ENCODE measurements at places on chromosomes 5 and 9.

- no peaks in the 10 kb centered on the region for H3K27me3 ChIP-seq
- H3K36me3 ChIP-seq, result no peaks in the 10 kb centered on the region
- no peaks in the 10 kb centered on the region for H3K4me1 ChIP-seq
- no peak for DNase-seq
- no peak overlapping the region for H3K27ac ChIP-seq
Observed at GRCh38 chr5:145101246-145101645, 733.9 kb downstream of the PRELID2 start.

GRCh38 chr9:3035579-3036332 is 191.9 kb upstream of the PUM3 start:
- H3K36me3 ChIP-seq, result no peaks in the 10 kb centered on the region
- no peaks in the 10 kb centered on the region for H3K27me3 ChIP-seq
- H3K4me1 ChIP-seq, result no peaks in the 10 kb centered on the region
- H3K27ac ChIP-seq, result no peak overlapping the region

GRCh38 chr9:127970401-127971313 is 10.1 kb downstream of the EEIG1 start:
- peak; percentile 66 for DNase-seq
- H3K4me1 ChIP-seq, result peaks cover 100% of the 10 kb centered on the region
- peak overlapping the region; percentile 90 for H3K4me3 ChIP-seq
- H3K27me3 ChIP-seq, result no peaks in the 10 kb centered on the region
- H3K27ac ChIP-seq, result peak overlapping the region; percentile 79

GRCh38 chr9:26904070-26904469 is 11.5 kb upstream of the CAAP1 start:
- no peaks in the 10 kb centered on the region for H3K4me1 ChIP-seq
- DNase-seq, result no peak
- no peak overlapping the region for H3K27ac ChIP-seq

- H3K4me1 ChIP-seq, result peaks cover 7% of the 10 kb centered on the region
- no peak overlapping the region for H3K4me3 ChIP-seq
- H3K27me3 ChIP-seq, result no peaks in the 10 kb centered on the region
- H3K36me3 ChIP-seq, result no peaks in the 10 kb centered on the region
- no peak for DNase-seq
Observed at GRCh38 chr5:68411161-68411560, 195.6 kb downstream of the PIK3R1 start.

- no peak overlapping the region for H3K4me3 ChIP-seq
- H3K27me3 ChIP-seq, result no peaks in the 10 kb centered on the region
- no peak for DNase-seq
- peak overlapping the region; percentile 1 for H3K27ac ChIP-seq
Observed at GRCh38 chr9:129983891-129984290, 59.1 kb downstream of the FNBP1 start.

- no peak overlapping the region for H3K4me3 ChIP-seq
- H3K27me3 ChIP-seq, result no peaks in the 10 kb centered on the region
- no peaks in the 10 kb centered on the region for H3K36me3 ChIP-seq
- H3K27ac ChIP-seq, result no peak overlapping the region
- no peaks in the 10 kb centered on the region for H3K4me1 ChIP-seq
- DNase-seq, result no peak
Observed at GRCh38 chr5:37575541-37576489, 196.7 kb downstream of the WDR70 start.

GRCh38 chr5:90689064-90689463 is 130.5 kb downstream of the ADGRV1 start:
- H3K27me3 ChIP-seq, result no peaks in the 10 kb centered on the region
- H3K27ac ChIP-seq, result no peak overlapping the region
- H3K36me3 ChIP-seq, result no peaks in the 10 kb centered on the region
- H3K4me3 ChIP-seq, result no peak overlapping the region
- no peak for DNase-seq
- no peaks in the 10 kb centered on the region for H3K4me1 ChIP-seq

GRCh38 chr5:131647048-131647769 is 12.2 kb upstream of the RAPGEF6 start:
- no peaks in the 10 kb centered on the region for H3K4me1 ChIP-seq
- H3K27me3 ChIP-seq, result no peaks in the 10 kb centered on the region
- H3K4me3 ChIP-seq, result no peak overlapping the region
- DNase-seq, result no peak
- no peak overlapping the region for H3K27ac ChIP-seq
- peaks cover 31% of the 10 kb centered on the region for H3K36me3 ChIP-seq

DNA sequence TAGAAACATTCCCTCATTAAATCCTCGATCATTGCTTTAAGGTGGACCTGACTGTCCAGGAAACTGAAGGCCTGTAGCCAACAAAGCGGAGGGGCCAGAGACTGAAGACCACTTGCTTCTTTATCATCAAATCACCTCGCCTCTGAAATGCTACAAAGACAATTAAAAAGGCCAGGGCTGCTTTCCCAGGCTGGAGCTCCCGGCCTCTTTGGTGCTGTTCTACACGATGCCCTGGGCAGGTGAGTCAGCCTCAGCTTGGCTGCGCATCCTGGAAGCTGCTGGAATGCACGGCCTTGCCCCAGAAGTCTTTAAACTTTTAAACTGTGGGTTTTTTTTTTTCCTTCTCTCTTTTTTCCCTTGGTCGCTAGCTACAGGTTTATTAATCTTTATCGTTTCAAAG is 46.5 kb downstream of the SH3PXD2B start:
- H3K4me3 ChIP-seq, result no peak overlapping the region
- peaks cover 26% of the 10 kb centered on the region for H3K27me3 ChIP-seq
- no peaks in the 10 kb centered on the region for H3K4me1 ChIP-seq
- H3K36me3 ChIP-seq, result no peaks in the 10 kb centered on the region
- no peak overlapping the region for H3K27ac ChIP-seq

DNA sequence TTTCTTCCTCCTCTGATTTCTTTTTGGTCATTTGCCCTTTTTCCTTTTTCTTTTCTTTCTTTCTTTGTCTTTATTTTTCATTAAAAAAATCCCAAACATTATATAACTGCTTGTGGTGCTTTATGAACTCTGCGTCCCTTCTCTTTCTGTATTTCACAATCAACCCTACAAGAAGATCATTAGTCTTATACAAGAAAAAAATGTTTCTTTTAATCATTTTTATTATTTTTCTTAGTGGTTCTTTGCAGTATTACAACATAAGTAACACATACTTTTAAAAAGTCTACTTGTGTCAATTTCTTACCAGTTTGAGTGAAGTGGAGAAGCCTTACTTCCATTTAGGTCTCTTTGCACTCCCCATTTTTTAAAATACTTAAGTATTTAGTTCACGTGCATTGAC is 212.7 kb upstream of the SMC2 start:
- no peak overlapping the region for H3K4me3 ChIP-seq
- H3K36me3 ChIP-seq, result no peaks in the 10 kb centered on the region
- H3K4me1 ChIP-seq, result no peaks in the 10 kb centered on the region

DNA sequence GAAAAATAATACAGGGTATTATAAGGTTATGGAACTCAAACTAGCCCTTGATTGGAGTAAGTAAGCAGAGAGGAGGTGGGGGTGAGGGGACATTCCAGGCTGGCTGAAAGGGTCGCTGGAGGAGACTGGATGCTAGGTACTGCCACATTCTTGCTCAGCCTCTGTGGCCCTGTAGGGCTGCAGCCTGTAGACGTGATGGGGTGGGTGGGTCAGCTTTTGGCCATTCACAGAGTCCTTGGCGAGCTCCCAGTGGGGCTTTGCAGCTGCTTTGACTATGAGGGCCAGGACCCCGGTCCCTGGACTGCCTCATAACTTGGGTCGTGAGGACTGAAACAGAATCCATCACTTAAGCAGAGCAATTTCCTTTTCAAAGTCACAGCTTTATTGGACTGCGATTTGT is 4.2 kb upstream of the GDNF start:
- H3K36me3 ChIP-seq, result no peaks in the 10 kb centered on the region
- H3K4me1 ChIP-seq, result peaks cover 2% of the 10 kb centered on the region
- no peak overlapping the region for H3K4me3 ChIP-seq
- no peak for DNase-seq

- no peaks in the 10 kb centered on the region for H3K4me1 ChIP-seq
- H3K4me3 ChIP-seq, result no peak overlapping the region
- no peaks in the 10 kb centered on the region for H3K27me3 ChIP-seq
- DNase-seq, result no peak
Observed at GRCh38 chr9:94881940-94882339, 155.4 kb downstream of the AOPEP start.

- no peak overlapping the region for H3K4me3 ChIP-seq
- H3K4me1 ChIP-seq, result peaks cover 3% of the 10 kb centered on the region
- DNase-seq, result no peak
- H3K27me3 ChIP-seq, result no peaks in the 10 kb centered on the region
- H3K36me3 ChIP-seq, result peaks cover 72% of the 10 kb centered on the region
Observed at GRCh38 chr9:133050781-133051180, 11.0 kb upstream of the CEL start.

- H3K36me3 ChIP-seq, result no peaks in the 10 kb centered on the region
- H3K4me1 ChIP-seq, result peaks cover 3% of the 10 kb centered on the region
- H3K4me3 ChIP-seq, result no peak overlapping the region
- no peaks in the 10 kb centered on the region for H3K27me3 ChIP-seq
- no peak for DNase-seq
- H3K27ac ChIP-seq, result no peak overlapping the region
Observed at GRCh38 chr9:71748280-71748743, 20.0 kb downstream of the CEMIP2 start.

DNA sequence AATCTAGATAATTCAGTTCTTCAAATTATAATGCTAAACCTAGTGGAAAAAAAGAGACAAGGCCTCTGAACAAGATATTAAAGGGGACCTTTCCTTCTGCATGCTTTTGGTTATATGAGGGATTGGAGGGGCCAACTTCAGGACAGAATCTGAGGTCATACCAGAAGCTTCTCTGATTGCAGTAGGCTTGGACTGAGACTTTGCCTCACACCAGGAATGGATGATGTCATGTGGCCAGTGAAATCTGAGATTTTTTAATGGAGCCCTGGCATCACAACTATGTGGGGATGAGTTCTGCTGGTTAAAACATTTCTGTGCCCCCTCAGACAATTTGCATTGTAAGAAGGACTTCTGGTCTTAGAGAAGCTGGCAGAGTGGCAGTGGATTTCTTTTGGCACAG is 88.6 kb downstream of the ANGPTL2 start:
- H3K36me3 ChIP-seq, result no peaks in the 10 kb centered on the region
- H3K27me3 ChIP-seq, result no peaks in the 10 kb centered on the region
- H3K27ac ChIP-seq, result no peak overlapping the region
- no peak overlapping the region for H3K4me3 ChIP-seq
- DNase-seq, result no peak

GRCh38 chr5:172925336-172925948 is 33.8 kb upstream of the RPL26L1 start:
- DNase-seq, result no peak
- peaks cover 17% of the 10 kb centered on the region for H3K36me3 ChIP-seq
- no peak overlapping the region for H3K4me3 ChIP-seq
- H3K4me1 ChIP-seq, result no peaks in the 10 kb centered on the region

GRCh38 chr9:27421577-27421976 is 102.5 kb upstream of the IFNK start:
- no peaks in the 10 kb centered on the region for H3K27me3 ChIP-seq
- H3K4me3 ChIP-seq, result no peak overlapping the region
- DNase-seq, result no peak
- H3K27ac ChIP-seq, result no peak overlapping the region
- no peaks in the 10 kb centered on the region for H3K4me1 ChIP-seq

- H3K4me3 ChIP-seq, result no peak overlapping the region
- no peak overlapping the region for H3K27ac ChIP-seq
- H3K36me3 ChIP-seq, result peaks cover 9% of the 10 kb centered on the region
- no peak for DNase-seq
- no peaks in the 10 kb centered on the region for H3K4me1 ChIP-seq
Observed at GRCh38 chr5:80474929-80475328, 13.0 kb upstream of the FAM151B start.

- no peak overlapping the region for H3K27ac ChIP-seq
- DNase-seq, result no peak
- H3K4me3 ChIP-seq, result no peak overlapping the region
Observed at GRCh38 chr9:121386442-121387175, 16.6 kb upstream of the STOM start.

GRCh38 chr5:96816991-96817390 is 9.2 kb upstream of the ERAP1 start:
- DNase-seq, result no peak
- H3K27me3 ChIP-seq, result no peaks in the 10 kb centered on the region

DNA sequence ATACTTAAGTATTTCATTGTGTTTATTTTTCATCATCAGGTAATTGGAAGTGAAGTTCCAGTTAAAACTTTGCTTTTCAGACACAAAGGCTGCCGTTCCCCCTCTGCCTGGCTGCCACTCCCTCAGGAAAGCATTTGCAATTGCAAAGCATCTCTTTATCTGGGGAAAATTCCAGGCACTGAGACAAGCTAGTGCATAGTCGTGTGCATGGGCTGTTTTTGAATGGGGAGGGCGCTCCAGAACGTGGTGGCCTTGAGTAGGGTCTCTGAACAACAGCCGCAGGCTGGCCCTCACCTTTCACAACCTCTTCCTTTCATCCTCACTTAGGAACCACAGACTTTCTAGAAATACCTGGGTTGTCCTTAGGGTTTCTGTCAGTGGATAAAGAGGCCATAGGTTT is 285.1 kb upstream of the ADAMTS16 start:
- no peaks in the 10 kb centered on the region for H3K36me3 ChIP-seq
- no peak for DNase-seq
- H3K27ac ChIP-seq, result no peak overlapping the region
- no peaks in the 10 kb centered on the region for H3K4me1 ChIP-seq

GRCh38 chr9:112046181-112046580 is 128.9 kb downstream of the SUSD1 start:
- H3K27ac ChIP-seq, result no peak overlapping the region
- H3K4me3 ChIP-seq, result no peak overlapping the region
- no peaks in the 10 kb centered on the region for H3K27me3 ChIP-seq
- H3K36me3 ChIP-seq, result no peaks in the 10 kb centered on the region

DNA sequence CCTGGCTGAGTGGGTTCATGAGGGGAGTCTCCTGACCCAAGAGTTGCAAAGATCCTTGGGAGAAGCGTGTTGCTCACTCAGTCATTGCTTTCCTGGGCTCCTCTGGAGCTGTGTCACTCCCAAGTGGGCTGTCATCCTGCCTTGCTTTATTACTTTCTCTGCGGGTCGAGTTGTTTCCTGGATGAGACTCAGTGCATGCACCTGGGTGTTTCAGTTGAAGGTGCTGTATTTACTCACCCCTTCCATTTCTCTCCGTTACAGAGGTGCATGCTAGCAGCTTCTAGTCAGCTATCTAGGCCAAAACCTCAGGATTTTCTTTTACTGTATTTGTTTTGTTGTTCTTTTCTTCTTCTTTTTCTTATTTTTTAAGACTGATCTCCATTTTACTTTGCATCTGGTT is 785.5 kb upstream of the EDIL3 start:
- no peaks in the 10 kb centered on the region for H3K27me3 ChIP-seq
- no peak for DNase-seq
- H3K4me3 ChIP-seq, result no peak overlapping the region
- no peaks in the 10 kb centered on the region for H3K36me3 ChIP-seq
- no peaks in the 10 kb centered on the region for H3K4me1 ChIP-seq
